Myometrial cell (primary cell): ENCODE measurements at places on chromosomes 3 and 15. TPM values are rescaled to one million over a fixed set of nuclear protein-coding genes. Genes with fewer than 3 reads are reported as not detected.

The CLDN18 gene
- total RNA-seq: not detected in 2 replicates

The PPP2R3A gene
- total RNA-seq: 9.9 and 10.4 TPM in 2 replicates

The ANKRD34C gene
- total RNA-seq: not detected in 2 replicates

The ARRDC4 gene
- 13.3 and 15.4 TPM in 2 replicates for total RNA-seq

The HIGD2B gene
- total RNA-seq: not detected in 2 replicates

The HCLS1 gene
- 2.3 and 3.7 TPM in 2 replicates for total RNA-seq
